ENCODE measurements at places on chromosomes 2 and 18.
A peak's percentile ranks its signal among the peaks of the same experiment; 100 is the strongest.

DNA sequence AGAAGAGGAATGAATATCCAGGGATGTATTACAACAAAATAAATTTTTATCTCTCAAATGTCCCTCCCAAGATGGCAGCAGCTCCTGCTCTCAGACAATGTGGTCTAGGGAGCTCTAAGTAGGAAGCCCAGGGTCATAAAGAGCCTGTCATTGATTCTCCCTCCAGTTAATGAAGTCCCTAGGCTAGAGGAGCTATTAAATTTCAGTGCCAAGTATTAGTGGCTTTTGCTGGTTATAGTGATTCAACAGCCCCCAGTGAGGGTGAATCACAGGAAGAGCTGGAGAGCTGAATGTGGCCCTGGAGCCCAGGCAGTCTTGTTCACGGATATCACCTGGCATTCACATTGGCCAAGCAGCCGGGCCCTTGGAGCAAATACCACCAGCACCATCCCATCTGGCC, 109.8 kb upstream of the YPEL5 start:
- no peak for DNase-seq

DNA sequence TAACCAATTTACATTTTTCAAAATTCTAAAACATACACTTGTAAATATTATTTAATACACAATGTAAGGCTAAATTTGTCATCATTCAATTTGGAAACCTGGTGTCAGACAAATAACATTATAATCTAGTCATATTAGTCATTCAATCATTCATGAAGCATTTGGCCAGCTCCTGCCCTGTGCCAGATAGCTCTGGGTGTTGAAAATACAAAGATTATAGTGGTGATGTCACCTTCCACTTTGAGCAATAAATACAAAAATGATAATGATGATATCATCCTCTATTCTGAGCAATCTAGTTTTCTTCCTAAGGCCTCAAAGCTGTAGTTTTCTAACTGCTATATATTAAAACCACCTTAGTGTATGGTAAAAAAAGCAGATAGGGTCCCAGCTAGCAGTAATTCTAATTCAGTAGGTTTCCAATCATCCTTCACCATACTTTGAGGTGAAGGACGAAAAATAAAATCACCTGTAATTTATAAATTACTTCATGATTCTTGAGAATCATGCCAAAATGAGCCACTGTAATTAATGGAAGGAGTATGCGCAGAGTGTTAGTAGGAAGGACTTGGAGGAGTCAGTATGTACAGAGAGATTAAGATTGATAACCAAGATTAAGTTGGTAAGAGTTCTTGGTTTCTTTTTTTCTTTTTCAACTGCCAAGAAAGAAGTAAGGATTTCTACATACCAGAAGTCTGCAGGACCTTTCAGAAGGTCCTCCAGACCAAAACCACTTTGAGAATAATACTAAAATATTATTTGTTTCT, 23.2 kb downstream of the MEMO1 start:
- no peak for DNase-seq

DNA sequence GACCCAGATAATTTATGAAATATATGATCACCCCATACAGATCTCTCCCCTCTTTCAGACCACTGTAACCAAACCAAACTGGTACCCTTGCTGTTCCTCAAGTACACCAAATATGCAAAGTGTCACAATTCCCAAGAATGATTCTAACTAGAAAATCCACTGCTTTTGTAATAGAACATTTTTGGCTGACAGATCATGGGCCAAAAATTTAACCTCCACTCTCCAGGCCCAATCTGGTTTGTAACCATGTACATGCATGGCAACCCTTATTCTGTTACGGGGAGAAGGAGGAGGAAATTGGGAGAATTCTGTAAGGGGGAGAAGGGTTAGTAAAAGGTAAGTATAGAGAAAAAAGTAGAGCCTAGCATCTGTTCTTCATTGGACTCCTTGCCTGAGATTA, 62.0 kb downstream of the IKZF2 start:
- no peak for DNase-seq

- no peak for DNase-seq
Measured at GRCh38 chr18:29185801-29186200, 1008.9 kb upstream of the CDH2 start.

DNA sequence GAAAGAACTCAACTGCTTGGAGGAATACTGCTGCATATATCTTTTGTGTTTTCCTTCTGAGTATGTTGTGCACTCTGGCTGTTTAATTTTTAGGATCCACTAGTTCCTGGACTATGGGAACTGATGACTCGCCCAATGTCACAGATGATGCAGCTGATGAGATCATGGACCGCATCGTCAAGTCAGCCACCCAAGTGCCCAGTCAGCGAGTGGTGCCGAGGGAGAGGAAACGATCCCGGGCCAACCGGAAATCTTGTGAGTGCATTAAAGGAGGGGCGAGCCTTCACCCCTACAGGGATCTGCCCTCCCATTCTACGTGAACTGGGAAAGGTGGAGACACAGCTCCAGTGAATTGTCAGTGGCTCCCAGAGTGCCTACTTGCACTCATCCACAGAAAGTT, 59.6 kb downstream of the TPGS2 start:
- DNase-seq, result no peak

DNA sequence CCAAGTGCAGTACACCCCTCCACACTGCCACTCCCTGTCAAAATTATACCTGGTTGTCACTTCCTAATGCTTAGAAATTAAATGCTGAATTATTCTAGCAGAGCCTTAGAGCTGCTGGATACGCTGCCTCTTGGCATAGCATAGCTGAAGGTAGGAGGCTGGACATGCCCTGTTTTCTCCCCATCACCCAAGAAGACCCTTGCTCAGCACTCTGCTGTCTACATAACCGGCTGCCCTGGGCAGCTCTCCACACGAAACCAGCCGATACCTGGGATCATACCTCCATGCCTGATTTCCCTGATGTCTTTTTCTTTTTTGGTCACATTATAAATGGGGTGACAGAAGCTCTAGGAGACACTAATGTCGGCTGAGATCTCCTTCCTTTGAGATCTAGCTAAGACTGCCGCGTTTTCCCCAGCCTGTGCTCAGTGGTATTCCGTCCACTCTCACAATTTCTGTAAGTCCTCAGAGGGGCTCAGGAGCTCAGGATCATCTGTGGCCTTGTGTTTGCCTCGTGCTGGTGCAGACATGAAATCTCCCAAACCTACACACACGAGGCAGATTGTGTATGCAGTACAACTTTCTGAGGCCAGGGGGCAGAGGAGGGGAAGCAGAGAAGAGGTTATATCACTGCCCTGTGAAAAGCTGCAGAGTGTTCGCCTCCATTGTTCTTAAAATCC, 13.5 kb upstream of the ZAP70 start:
- peak; percentile 72 for DNase-seq

DNA sequence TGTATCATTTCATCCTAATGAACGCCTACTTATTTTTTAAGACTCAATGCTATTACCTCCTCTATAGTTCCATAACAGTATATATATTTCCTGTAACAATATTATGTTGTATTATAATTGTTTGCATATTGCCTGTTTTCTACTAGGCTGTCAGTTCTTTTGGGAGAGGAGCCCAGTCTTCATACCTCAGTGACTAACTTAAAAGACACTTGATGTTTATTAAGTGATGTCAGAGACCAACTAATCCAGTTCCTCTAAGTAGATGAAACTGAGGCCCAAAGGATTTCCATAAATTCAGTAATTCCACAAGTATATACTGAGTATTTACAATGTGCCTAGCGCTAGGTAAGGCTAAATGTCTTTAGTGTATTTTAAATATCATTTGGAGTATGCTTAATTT, 48.9 kb upstream of the AAK1 start:
- no peak for DNase-seq

- peak; percentile 81 for DNase-seq
Measured at GRCh38 chr2:27451095-27451494, 8.9 kb downstream of the KRTCAP3 start.

DNA sequence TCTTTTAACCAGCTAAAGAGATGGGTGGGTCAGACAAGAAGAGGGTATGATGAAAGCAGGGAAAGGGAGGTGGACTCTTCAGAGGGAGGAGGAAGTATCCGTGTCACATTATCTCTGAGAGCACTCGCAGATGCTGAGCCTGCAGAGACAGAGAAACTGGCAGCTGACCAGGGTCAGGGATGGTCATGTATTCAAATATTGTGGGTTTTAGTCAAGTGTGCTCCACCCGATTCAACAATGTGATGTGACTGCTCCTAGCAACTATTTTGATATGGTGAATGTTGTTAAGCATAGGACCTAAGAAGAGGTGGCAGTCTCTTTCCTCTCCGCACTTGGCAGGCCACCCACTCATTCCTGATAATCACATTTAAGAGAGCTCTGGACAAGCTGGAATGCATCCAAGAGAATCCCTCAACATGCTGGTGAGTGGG, 1.3 kb upstream of the CLIP4 start:
- DNase-seq, result peak; percentile 72

- peak; percentile 26 for DNase-seq
Measured at GRCh38 chr2:39732482-39732881, 46.6 kb downstream of the THUMPD2 start.

GRCh38 chr2:74021407-74021755, 36.7 kb downstream of the TET3 start:
- DNase-seq, result no peak

DNA sequence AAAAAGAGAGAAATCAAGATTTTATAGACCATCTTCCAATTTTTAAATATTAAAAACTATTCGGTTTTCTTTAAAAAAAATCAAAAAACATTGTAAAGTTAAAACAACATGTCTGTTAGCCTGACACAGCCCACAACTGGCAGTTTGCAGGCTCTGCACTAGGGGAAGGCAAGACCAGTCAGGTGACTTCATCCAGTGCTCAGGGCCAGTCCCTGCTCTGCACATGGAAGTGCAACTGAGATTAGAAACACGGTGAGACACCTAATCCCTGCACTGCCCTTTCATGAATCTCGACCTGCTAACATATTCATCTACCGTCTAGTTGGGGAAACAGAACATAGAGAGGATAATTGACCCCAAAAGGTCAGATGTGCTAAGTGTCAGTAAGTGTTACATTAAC, 135.2 kb downstream of the BARD1 start:
- DNase-seq, result peak; percentile 5

DNA sequence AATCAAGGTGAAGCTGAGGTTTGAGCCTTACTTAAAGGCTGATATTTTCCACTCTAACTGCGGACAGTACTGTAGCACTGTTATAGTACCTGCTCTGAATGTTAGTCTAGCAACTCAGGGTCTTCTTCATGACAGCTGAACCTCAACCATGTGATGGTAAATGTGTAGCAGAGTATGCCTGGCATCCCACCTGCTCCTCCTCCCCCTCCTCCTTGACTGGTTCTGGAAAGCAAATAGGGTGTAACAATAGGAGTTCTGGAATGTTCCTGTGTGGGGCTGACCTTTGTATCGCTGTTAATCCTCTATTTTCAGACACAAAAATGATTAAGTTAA, 447 bp upstream of the CCL20 start:
- no peak for DNase-seq

DNA sequence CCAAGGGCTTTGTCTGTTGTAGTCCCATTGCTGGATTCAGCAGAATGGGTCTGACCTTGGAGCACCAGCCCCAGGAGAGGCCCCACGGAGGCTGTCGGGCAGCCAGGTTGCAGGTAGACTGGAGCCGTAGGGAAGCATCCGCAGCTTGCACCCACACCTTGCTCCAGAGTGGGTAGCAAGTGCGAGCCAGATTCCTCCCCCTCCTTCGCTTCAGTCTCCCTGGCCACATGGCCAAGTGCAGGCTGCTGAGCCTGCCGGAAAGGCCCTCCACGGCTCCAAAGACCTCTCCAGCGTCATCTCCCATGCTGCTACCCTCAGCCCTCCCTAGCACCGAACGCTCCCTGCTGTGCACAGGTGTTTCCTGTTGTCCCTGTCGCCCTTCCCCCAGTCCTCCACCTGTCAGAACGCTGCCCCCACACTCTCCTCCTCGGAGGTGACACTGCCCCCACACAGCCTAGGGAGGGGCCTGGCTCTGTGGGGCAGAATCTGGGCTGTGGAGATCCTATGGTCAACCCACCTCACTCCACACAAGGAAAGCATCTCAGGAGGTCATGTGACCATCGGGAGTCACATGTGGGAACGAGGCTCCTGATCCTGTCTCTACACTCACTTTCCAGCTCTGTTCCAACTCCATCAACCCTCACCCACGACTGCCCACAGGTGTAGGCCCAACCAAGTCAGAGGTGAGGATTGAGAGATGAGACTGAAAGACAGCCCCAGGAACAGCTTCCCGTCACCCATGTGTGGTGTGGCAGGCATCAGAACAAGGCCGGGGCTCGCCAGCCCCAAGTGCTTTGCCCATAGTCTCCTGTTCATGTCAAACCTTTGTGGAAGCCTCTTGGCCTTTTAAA, 8.3 kb downstream of the KCNF1 start:
- no peak for DNase-seq

- no peak for DNase-seq
Measured at GRCh38 chr2:115214050-115214449, 771.6 kb downstream of the DPP10 start.

- DNase-seq, result no peak
Measured at GRCh38 chr2:182740701-182741100, 24.6 kb downstream of the DNAJC10 start.

DNA sequence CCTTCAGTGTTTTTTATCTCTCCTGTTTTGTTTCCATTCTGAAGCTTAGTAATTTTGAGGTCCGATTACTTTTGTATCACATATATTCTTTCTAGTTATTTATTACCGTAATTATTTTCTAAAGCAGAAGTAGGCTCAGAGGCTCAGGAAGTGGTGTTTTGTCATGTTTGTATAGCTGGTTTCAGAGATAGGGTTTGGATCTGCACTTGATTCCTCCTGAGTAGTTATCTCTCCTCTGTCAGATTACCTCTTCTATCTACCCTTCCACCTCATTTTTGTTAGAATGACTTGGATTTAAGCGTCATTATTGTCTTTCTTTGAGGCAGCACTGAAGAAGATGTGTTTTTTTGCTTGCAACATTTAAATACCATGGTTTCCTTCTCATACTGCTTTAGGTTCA, 95.4 kb downstream of the MTA3 start:
- DNase-seq, result no peak

DNA sequence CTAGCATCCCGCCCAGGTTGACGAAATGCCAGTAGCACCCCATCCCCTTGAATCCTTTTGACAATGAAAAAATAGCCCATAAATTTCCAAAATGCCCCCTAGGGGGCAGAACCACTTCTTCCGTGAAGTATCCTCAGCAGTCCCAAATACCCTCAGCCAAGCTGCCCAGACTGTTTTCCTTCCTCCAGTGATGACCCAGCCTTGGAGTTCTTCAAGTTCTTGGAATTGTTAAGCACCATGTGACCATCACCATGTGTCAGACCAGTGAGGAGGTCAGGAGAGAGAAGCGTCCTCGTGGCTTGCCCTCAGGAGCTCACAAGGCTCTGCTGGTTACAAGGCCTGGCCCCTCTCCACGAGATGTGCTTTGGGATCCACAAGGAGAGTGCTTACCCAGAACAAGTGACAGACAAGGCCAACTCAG, 1.4 kb upstream of the SLC23A3 start:
- peak; percentile 78 for DNase-seq

DNA sequence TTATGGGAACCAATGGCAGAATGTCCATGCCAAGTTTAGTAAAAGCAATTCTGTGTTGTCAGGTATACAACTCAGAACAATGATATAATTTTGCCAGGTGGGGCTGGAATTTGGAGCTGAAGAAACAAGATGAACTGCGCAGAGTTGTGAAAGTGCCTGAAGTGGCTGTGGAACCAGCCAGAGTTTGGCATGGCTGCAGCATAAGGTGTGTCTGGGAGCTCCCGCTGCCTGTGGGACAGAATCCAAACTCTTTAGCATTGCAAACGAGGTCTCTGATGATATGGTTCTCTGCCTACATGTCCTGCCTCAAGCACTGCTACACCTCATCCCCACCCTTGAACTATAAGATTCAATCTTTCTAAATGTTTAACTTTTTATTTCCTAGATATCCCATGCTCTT, 909.7 kb downstream of the EPHA4 start:
- DNase-seq, result no peak
